ENCODE measurements at places on chromosomes 7 and 10.

DNA sequence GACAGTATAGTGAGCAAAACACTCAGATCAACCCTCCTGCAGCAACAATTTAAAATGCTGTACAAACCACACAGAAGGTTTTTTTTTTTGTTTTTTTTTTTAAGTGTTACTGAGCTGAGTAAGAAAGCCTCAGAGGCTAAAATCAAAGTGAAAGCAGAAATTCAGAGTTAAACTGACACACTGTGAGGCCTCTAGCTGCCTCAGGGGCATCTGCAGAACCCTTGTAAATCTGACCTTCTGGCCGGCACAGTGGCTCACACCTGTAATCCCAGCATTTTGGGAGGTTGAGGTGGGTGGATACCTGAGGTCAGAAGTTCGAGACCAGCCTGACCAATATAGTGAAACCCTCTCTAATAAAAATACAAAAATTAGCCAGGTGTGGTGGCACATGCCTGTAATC is 7.4 kb upstream of the GNA12 start:
- no peak for DNase-seq

GRCh38 chr10:65032867-65033769 is 1511.9 kb downstream of the REEP3 start:
- DNase-seq: no peak

DNA sequence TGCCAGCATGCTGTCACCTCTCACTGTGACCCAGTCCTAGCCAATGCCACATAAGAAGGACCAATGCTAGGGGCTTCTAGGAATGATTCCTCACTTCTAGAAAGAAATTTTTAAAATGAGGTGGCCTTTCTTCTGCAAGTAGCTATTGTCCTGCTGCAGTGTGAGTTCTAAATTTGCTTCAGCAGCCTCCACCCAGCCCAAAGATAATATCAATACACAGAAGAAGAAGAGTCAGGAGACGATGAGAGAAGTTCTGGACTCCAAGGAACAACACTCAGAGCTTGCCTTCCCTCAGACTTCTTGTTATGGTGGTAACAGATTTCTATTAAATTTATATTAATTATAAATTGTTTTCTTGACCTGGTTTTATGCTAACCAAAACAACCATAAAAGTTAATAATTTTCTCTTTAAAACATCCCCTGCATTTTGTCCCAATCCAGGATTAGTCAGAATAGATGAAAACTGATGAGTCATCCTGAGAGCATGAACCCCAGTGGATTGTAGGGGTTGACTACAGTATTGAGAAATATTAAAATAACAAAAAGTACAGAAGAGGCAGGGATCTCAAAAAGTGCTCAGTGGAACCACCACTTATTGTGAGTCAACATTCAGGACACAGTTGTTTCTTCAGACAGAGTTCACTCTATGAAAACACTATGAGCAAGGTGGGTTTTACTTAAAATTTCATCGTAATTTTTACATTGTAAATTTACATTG is 29.6 kb upstream of the AKR1C2 start:
- DNase-seq: no peak

- DNase-seq: no peak
These were observed 222.4 kb upstream of the GNAI1 start for GRCh38 chr7:79912213-79912633.

DNA sequence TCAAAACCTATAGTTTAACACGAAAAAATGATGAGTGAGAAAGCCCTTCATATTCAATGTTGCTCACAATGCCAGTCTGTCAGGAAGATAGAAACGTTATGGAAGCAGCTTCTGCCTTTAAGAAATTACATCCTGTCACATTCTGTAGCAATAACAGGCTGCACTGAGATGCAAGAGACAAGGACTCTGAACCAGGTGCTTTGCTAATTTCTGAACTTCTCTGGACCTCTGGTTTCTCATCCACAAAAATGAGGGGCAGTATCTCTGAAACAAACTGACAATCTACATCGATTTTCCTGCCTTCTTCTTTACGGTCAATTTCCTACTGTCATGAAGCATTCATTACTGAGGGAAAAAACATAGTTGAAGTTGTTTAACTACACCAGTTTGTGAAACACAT is 234.0 kb downstream of the SNX13 start:
- DNase-seq: no peak

DNA sequence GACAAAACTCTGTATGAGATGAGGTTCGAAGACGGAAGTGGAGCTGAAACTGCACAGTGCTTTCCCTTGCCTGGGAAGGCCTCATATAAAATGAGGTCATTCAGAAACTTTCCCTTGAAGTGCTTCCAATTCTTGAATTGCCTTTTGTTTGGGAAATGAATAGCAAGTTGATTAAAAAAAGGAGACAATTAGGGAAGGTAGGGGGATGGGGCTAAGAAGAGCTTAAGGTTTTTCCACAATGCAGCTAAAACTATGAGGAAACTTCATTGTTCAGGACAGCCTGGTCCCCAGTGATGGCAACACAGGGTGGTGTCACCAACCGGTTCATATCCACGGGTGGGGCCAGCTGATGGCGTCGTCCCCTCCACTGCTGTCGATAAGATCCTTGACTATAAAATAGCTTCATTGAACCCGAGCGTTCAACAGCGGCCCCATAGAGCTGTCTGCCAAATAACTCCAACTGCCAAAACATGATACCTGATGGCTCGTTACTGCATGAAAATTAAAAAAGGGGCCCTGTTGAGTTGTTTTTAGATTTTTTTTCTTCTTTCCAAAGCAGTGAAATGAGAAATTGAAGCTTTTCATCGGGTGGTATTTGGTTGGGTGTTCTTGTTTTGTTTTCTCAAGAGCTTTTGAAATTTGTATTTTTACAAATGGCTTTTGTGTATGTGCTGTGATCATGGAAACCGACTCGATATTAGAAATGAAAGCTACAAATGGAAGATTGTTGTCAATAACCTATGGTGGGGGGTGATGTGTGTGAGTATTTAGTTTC is 2.8 kb upstream of the CELF2 start:
- no peak for DNase-seq

All from stimulated activated CD8-positive, alpha-beta memory T cell treated with anti-CD3 and anti-CD28 coated beads, Interleukin-12 subunit alpha, Interleukin-12 subunit beta, amount 100 ng/mL, for 4 hours (primary cell).